ENCODE measurements at places on chromosomes 2 and 18.

DNA sequence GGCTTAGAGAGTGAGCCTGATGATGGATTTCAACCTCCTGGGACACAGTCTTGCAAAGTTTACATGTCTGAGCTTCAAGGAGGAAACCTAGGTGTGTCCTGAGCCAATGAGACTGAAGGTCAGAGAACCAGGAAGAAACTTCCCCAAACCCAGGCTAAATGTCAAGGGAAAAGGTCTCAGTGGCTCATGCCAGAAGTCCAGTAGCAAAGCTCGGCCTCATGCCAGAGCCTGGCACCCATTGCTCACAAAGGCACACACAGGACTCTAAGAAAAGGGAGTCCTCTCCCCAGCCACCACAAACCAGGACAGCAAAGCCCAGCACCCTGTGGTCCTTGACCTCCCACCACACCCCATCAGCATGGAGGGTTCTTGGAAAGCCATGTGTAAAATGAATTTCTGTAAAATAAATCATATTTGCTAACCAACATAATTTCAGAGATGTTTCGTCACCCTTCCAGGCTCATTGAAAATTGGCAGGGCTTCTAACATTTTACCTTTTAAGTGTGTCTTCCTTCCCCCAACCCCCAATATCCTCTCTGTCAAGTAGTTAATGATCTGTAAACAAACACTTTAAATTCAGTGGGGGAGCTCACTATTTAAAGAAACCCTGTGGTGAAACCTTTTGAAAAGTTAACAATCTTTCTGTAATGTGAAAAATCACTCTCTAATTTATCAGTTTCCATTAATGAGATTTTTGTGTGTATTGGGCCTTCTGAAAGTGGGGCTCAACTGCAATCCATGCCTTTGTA, 77.1 kb downstream of the BCL11A start:
- DNase-seq = no peak

DNA sequence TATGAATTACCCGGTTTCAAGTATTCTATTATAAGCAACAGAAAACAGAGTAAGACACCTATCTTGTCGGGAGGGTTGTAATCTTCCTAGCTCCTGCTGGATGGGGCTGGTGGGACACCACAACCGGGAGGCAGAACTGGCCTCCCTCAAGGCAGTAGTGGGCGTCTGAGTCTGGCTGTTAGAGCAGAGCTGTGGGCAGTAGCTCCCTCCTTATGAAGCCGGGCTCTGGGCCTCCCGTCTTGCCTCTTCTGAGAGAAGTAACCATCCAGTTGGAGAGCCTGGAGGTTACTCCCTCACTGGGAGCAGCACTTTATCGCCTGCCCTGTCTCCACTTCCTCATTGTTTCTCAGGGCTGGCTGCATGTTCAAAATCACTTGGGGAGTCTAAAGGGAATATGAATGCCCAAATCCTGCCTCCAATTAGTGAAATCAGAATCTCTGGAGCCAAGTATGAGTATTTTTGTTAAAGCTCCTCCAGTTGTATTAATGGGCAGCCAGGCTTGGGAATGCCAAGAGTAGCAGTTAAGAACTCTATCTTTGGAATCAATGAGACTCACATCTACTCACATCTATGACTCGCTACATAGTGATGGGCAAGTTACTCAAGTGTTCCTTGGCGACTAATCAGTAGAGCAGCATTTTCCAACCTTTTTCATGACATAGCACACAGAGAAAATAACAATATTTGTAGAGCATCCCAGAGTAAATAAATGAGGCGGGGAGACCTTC, 27.3 kb upstream of the NRP2 start:
- no peak for DNase-seq

DNA sequence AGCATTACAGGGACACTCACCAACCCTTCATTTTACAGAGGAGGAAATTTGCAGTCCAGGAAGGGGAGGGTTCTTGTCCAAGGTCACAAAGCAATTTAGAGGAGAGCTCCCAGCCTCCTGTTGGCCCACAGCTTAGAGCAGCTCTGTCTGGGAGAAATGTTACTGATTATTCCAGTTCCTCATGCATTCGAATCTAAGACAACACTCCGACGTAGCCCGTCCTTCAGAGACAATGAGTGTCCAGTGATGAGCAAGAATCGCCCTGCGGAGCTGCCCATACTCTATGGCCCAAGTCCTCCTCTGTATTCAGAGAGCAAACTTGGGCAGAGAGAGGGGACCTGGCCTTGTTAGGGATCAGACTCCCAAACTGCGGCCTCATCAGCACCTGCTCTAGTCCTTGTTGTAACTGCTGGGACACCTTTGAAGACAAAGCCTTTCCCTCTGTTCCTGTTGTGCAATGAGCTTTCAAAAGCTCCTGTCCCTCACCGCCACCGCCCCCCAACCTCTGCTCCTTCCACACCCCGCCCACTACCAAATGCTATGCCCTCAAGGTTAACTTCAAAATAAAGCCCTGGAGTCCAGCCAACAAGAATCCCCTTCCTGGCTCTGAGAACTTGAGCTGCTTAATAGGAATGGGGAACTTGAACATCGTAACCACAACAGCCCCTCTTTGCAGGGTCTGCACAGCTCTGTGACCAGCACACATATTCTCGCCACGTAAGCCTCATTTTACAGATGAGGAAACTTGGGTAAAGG, 234.8 kb upstream of the SMAD2 start:
- no peak for DNase-seq

GRCh38 chr18:57150828-57151227, 3.9 kb downstream of the BOD1L2 start:
- no peak for DNase-seq

DNA sequence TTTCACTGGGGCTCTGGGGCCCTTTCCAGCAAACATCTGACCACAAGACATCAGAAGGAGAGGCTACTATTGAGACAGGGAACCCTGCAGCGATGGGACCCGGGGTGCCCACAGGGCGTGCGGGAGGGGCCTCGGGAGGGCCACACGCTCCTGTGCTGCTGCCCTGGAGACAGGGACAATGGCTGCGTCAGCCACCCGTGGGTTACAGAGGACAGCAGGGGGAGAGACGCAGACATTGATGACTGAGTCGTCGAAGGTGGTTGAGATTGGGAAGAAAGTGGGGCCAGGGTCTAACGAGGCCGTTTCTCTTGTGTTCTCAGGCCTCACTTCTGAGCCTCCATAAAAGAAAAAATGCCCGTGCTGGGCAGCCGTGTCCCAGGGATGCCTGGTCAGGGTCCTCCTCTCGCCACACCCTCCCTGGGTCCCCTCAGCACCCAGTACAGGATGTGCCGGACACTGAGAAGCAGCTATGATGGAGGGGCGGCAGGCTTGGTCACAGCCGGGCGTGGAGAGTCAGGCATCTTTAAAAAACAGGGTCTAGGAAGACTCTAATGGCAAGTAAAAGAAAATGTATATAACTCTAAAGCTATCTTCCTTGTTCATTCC, 73.9 kb downstream of the NDUFA10 start:
- DNase-seq = no peak

DNA sequence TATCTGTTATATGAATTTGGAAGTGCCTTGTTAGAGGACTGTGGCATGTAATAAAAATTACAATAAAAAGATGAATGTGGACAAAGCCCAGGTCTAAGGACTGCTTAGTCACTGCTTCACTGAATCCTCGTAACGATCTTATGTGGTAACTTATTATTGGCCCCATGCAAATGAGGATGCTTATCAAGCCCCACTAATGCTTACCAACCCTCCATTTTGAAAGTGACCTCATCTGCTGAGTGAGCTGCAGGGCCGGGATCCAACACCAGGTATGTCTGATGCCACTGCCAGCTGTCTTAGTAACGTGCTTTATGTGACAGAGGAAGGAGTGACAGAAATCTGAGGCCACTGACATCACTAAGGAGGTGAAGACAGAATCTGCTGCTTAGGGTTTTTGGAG, 65.3 kb upstream of the CCDC85A start:
- no peak for DNase-seq

GRCh38 chr2:231246171-231246842, 47.9 kb downstream of the ARMC9 start:
- no peak for DNase-seq

- no peak for DNase-seq
Observed at GRCh38 chr2:168044579-168044978, 202.8 kb downstream of the STK39 start.

DNA sequence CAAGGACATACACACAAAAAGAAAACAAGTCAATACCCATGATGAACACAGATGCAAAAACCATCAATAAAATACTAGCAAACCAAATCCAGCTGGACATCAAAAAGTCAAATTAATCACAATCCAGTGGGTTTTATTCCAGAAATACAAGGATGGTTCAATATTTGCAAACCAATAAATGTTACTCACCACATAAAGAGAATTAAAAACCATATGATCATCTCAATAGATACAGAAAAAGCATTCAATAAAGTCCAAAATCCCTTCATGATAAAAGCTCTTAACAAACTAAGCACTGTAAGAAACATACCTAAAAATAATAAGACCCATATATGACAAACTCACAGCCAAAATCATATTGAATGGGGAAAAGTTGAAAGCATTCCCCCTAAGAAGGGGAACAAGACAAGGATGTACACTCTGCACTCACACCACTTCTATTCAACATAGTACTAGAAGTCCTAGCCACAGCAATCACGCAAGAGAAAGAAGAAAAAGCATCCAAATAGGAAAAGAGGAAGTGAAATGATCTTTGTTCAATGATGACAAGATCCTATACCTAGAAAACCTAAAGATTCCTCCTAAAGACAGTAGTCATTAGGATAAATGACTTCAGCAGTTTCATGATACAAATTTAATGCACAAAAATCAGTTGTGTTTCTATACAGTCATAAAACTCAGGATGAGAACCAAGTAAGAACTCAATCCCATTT, 62.6 kb downstream of the TRAPPC8 start:
- no peak for DNase-seq

GRCh38 chr2:37627710-37628109, 43.7 kb downstream of the CDC42EP3 start:
- no peak for DNase-seq

- no peak for DNase-seq
Observed at GRCh38 chr18:5197032-5197434, at the start of gene AKAIN1. TSS of gene AKAIN1 (minus strand) at chr18:5197257. CDS start at chr18:5197053, 204 bp downstream.

DNA sequence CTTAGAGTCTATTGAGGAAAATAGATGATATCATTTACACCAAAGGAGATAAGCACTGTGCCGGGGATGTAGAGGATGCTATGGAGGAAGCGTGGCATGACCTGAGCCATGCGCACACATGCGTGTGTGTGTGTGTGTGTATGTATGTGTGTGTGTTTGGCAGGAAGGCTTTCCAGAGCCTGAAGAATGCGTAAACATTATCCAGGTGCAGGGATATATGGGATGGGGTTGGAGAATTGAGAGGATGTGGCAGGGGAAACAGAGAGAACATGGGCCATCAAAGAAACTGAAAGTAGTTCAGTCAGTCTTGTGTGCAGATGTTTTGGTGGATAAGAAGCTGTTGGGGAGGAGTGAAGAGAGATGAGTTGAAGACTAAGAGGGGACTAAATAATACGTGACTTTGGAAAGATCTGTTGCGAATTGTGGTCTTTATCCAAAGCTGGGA, 9.3 kb upstream of the STAT1 start:
- DNase-seq = no peak

DNA sequence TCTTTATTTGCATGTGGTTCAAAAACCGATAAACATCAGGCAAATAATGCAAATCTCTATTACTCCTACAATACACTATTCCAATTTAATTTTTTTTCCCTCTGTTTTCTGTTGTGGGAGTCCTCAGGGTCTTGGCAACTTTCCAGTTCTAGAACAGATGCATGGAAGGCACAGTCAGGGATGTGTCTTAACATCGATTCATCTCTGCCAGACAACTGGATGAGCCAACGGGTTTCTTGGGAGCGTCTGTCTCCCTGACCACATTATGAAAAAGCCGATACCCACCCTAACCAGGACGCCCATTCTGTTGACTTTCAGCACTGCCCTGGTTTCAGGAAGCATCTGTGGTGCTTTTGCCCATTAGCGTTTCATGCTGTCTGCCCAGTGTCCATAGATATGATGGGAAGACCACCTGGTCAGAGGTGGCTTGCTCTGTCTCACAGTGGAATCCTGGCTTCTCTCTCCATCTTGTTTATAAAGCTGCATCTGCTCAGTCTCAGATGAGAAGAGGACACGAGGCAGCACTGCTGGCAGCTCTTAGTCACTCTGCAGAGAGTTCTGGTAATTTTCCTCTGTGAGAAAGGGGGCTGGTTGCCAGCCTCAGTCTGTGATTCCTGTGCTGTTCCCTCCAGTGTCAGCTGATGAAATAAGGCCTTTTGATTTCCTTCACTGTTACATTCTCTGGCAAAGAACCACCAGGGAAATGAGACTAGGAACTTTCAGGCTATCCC, 57.9 kb upstream of the KCNE4 start:
- no peak for DNase-seq

- DNase-seq = no peak
Observed at GRCh38 chr2:112698834-112699515, 21.8 kb upstream of the NT5DC4 start.

DNA sequence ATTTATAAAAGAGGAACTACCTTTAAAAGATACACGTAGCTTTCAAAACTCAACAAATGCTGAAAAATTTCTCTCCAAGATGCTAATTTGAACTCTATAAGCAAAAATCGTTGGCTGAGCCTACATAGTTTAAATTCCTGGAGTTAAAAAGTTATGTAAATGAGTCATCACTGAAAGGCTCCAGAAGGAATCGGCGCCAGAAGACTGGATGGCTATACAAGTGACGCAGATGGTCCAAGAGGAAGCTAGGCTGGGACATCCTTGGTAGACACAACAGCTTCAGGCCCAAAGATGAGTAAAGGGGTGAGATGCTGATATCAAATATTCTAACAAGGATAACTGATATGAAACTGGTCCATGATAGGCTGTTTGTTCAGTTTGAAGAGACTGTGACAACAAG, 22.8 kb upstream of the DNAH6 start:
- DNase-seq = no peak

DNA sequence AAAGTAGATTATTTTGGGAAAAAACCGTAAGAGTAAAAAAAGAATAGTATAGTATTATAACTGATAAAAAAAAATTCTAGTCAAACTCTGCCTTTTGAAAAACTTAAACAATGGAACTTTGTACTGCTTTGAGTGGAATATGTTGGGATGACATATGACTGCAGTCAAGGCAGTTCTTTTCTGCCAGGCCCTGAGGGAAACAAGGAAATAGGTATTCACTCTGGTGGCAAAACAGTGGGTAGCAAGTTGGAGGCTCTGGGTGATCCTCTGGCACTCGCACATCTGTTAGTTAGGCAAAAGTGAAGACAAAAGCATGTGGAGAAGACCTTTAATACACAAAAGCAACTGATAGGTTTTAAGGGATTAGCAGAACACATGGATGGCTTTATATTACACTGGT, 102.2 kb downstream of the ARHGEF33 start:
- no peak for DNase-seq

DNA sequence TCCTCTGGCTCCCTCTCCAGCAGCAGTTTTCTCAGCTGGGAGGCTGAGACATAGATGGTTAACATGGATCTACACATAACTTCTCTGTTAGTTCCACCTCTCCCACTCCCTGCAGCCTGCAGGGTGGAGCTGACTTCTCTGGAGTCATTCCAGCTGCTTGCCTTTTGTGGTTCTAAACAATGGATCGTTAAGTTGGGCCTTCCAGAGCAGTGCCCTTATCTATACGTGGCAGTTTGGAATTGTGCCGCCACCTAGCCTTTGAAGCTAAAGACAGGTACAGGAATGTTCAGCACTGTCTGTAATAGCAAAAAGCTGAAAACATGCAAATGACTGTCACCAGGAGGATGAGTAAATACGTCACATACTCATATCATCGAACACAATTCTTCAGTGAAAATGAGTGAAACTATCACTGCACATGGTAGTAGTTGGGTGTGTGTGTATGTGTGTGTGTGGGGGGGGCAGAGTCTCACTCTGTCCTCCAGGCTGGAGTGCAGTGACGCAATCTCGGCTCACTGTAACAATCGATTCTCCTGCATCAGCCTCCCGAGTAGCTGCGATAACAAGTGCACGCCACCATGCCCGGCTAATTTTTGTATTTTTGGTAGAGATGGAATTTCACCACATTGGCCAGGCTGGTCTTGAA, 50.3 kb downstream of the SH2D6 start:
- no peak for DNase-seq

Measured in cortex of kidney (tissue), 1 donor.